Stimulated activated CD8-positive, alpha-beta memory T cell treated with anti-CD3 and anti-CD28 coated beads, Interleukin-15, amount 100 ng/mL, for 4 hours (primary cell): ENCODE measurements at places on chromosomes 4 and X.

DNA sequence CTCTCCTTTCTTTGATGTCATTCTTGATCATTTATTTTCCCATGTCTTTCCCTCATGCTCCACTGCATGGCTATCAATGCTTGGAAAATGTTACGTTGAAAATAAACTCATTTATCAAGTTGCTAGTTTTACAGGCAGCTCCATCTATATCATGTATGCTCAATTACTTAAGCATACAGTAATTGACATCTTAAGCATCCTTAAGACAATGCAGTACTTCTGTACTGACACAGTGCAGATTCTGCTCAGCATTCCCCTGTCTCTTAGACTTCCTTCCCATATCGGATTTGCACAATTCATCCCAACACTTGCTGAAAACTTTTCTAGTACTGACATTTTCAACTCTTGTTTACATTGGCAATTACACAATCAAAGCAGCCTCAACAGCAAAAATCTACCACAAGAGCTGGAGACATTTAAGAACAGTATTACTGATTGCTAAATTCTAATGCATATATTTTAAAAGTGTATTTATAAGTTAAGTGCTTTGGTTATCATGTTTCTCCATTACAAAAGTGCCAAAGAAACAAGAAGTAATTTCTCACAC lies 165.6 kb downstream of the ATP10D start:
- DNase-seq = no peak

DNA sequence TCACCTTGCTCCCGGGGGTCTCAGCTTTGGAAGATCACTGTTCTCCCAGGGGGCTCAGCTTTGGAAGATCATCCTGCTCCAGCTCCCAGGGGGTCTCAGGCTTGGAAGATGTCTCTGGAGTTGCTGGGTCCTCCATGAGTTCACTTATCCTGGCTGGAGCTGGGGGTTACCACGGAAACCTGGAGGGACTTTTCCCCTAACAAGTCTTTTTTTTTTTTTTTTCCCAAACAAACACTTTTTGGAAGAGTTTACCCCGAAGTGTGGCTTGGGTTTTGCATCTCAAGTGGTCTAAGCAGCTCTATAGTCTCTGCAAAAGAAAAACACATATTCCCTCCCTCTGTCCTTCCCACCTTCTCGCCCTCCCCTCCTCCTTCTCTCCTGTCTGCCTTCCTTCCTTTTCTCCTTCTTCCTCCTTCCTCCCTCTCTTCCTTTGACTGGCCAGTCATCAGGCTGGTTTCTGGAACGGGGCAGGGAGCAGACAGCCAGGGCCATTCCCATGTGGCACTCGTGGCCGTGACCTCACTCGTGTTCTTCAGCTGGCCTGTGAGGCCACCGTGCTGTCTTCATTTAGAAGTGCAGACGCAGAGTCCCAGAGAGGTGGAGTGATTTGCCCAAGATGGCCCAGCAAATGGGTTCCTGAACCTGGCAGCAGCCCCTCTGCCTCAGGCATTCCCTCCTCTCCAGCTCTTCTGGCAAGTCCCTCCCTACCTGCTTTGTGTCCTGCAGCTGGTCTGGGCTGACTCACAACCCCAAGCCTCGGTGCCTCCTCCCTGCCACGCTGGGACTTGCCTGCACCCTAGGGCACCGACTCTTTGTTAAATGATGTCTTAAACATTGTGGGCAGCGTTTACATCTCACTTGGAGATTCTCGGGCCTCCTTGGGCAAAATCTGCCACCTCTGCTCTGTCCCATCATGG lies 25.9 kb upstream of the HMX1 start:
- DNase-seq = no peak

GRCh38 chr4:55018521-55018920 lies 106.9 kb downstream of the KDR start:
- DNase-seq = no peak

- DNase-seq = no peak
Measured at GRCh38 chrX:139784807-139785206, 76.8 kb upstream of the MCF2 start.

DNA sequence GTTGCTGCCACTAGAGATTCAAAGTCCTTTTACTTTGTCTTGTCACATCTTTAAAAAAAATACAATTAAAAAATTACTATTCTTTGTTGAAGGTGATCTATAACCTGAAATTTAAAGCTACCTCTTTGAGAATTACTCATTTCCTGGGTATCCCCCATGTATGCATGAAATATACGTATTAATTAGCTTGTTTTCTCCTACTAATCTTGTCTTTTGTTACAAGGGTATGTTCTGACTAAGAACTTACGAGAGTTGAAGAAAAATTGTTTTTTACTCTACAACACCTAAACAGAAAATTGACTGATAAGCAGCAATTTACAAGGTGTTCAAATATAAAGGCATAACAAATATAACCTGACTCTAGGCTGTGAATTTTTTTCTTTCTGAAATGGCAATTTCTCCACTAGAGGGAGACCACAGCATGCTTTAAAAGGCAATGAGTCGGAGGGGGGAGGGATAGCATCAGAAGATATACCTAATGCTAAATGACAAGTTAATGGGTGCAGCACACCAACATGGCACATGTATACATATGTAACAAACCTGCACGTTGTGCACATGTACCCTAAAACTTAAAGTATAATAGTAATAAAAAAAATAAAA lies 249.6 kb downstream of the OPHN1 start:
- no peak for DNase-seq

GRCh38 chr4:74258963-74259362 lies 49.3 kb upstream of the EPGN start:
- no peak for DNase-seq

DNA sequence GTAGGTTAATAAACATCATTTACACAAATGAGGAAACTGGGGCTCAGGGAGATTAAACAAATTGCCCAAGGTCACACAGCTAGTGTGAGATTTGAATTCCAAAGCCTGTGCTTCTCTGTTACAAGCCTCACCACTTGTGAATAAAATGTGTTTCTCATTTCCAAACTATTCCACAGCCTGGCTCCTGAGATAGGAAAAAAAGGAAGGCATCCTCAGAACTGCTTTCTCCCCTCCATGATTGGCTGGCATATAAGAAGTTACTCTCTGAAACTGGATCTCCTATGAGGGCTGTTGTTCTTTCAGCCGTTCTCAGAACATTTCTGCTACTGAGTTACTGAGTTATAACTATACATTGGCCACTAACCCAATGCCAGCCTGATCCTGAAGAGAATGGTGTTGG lies 237.9 kb downstream of the MAML3 start:
- no peak for DNase-seq

- no peak for DNase-seq
Measured at GRCh38 chr4:76535603-76536372, 100.8 kb downstream of the SHROOM3 start.
